Renal cortex interstitium (tissue), 15 donors: ENCODE measurements at places on chromosomes 13 and 19. TPM values are rescaled to one million over a fixed set of nuclear protein-coding genes. Genes with fewer than 3 reads are reported as not detected.

Gene ICAM4
- 0.44 TPM for polyA plus RNA-seq

Gene KIR3DL1
- not detected for polyA plus RNA-seq

Gene FKBP8
- 133 TPM for polyA plus RNA-seq

Gene LGALS7B
- not detected for polyA plus RNA-seq

Gene ZNF506
- 32.1 TPM for polyA plus RNA-seq

Gene CYSLTR2
- polyA plus RNA-seq = 0.56 TPM

Gene KISS1R
- 0.34 TPM for polyA plus RNA-seq

Gene LSR
- polyA plus RNA-seq = 46.4 TPM

Gene DZIP1
- 61.1 TPM for polyA plus RNA-seq

Gene N4BP2L1
- polyA plus RNA-seq = 28.6 TPM

Gene EPSTI1
- 16.3 TPM for polyA plus RNA-seq

Gene RFPL4AL1
- 0.22 TPM for polyA plus RNA-seq

Gene CYP4F8
- polyA plus RNA-seq = not detected

Gene B3GNT3
- 7.3 TPM for polyA plus RNA-seq

Gene APOC4
- not detected for polyA plus RNA-seq

Gene CARD8
- 55.4 TPM for polyA plus RNA-seq

Gene LILRB5
- polyA plus RNA-seq = 3.7 TPM

Gene ZNF555
- polyA plus RNA-seq = 12.5 TPM
